ENCODE measurements at places on chromosomes 12 and 14.

DNA sequence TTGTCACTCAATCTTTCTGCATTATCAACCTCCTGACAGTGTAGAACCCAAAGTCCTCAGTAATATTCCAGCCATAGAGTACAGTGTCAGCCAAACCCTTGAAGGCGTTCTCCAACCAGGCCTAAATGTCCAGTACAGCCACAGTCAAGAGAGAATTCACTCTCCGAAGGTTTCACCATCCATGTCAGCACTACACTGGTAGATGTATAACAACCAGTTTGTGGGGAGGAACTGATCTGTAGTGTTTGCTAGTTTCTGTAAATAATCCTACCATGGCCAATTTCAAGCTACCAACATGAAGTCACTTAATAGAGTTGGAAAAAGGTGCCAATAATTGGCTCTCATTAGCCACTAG lies 456 bp upstream of the MDP1 start:
- no peak for DNase-seq

- no peak for DNase-seq
Observed at GRCh38 chr12:2284857-2285256, 232.1 kb downstream of the CACNA1C start.

- DNase-seq, result no peak
Observed at GRCh38 chr12:92289629-92290349, 144.1 kb upstream of the BTG1 start.

GRCh38 chr12:69519871-69520270 lies 49.7 kb downstream of the FRS2 start:
- DNase-seq, result no peak

DNA sequence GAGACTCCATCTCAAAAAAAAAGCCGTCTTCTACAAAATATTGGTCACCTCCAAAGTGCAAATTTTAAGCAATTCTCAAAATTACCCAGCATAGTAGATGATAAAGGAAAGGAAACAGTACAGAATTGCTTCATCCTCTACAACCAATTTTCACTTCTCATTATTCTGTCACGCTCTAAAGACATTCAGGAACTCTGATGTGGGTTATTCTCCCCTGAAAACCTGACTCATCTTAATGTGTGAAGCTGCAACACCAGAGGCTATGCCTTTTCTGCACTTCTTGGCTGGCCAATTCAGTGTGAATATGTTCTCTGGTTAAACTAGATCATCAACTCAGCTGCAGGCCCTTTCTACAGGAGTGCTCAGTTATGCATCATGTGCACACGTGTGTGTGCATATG lies 11.0 kb downstream of the PTGER2 start:
- DNase-seq, result no peak

GRCh38 chr12:15562263-15562662 lies 226.9 kb downstream of the EPS8 start:
- no peak for DNase-seq

GRCh38 chr14:90179809-90180779 lies 76.3 kb upstream of the PSMC1 start:
- DNase-seq, result no peak

DNA sequence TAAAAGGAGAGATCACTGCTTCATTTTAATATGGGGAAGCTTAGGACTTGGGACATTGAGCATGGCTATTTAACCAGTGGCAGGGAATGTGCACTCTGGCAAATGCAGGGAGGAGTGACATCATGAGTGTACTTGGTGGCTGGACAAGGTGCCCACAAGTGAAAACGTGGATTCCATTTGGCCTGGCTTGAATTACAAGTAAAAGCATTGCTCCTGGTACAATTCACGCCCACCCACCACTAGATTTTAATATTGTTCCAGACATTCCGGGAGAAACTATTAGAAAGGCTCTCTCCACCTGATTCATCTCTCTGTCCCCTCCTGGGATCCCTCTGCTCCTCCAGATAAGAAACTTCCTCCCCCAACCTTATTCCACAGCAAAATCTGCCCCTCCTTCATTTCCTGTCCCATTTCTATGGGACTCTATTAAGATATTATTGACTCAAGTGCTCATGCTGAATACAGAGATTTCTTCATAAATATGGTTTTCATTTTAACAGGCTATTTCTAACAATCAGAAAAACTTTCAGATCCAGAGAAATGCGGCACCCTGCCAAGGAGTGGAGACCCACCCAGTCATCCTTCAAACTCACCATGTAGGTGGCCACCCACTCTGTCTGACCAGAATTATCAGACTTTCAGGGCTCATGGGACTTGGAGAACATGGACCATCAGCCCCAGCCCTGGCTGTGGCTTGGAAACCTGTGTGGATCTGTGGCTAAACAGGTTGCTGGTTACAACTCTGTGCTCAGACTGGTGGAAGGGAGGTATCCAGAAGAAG lies 43.2 kb downstream of the SSPN start:
- no peak for DNase-seq

DNA sequence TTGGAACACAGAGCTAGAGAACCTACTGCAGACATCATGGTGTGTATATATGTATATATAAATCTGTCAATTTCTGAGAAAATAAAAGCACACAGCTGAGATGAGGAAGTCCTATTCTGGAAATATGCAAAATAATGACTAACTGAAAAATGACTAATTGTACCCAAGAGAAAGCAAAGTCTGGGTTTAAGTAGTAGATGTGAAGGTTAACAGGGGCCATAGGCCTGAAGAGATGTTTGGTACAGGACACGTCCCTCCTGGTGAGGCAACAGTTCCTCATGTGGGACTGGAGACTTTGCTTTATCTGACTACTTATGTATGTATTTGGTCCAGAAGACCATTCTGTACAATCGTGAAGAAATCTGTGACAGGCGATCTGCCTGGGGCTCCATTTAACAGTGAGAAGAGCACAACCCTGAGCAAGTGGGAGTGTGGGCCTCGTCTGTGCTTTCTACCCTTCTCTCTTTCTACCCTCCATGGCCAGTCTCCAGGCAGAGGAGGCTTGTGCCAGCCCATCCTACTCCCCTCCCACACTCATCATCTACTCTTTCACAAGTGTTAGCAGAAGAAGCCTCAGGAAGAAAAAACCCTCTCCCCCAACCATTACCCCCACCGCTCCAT lies 67.5 kb downstream of the SLC41A2 start:
- no peak for DNase-seq

GRCh38 chr12:53171725-53172329 lies 8.7 kb upstream of the ZNF740 start:
- DNase-seq, result no peak

DNA sequence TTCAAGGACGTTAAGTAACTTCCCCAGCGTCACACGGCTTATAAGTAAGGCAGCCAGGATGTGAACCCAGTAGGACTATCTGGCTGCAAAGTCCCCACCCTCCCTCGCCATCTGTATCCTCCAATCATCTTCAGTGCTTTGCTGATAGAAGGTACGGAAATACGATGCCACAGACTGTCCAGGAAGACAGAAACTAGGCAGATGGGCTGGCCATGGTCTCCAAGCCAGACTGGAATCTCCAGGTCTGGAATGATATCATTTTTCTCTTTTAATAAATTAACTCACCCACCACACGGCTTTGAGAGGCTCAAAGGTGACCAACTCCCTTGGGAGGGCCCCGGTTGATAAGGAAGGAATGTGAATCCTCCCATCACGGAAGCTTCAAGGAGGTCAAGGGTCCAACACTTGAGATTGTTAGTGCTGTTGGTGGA lies 16.3 kb upstream of the BDKRB1 start:
- DNase-seq, result no peak

Data from skeletal muscle cell (primary cell).